ENCODE measurements at places on chromosomes 11 and 22.

GRCh38 chr11:14393889-14394288 lies 34.9 kb upstream of the RRAS2 start:
- no peak for DNase-seq

GRCh38 chr11:97461934-97462333 lies 1072.1 kb downstream of the JRKL start:
- no peak for DNase-seq

DNA sequence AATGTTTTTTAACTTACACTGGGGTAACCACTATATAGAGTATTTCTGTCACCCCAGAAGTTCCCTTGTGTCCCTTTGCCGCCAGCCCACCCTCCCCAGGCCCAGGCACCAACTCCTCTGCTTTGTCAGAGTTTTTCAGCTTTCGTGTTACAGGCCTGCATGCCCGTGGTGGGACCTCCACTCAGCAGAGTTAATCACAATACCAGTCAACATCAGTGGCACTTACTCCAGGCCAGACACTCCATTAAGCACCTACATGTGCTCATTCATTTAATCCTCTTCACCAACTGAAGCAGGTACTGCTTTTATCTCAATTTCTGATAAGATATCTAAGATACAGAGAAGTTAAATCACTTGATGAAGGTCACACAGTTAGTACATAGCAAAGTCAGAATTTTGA lies 63.3 kb downstream of the LIF start:
- no peak for DNase-seq

- DNase-seq = no peak
Measured at GRCh38 chr22:27775087-27775698, 26.4 kb downstream of the MN1 start.
